ENCODE measurements at places on chromosomes 16 and 17. TPM values are rescaled to one million over a fixed set of nuclear protein-coding genes. Genes with fewer than 3 reads are reported as not detected.

SLFN11 gene
- 10.1 TPM for total RNA-seq

CLEC16A gene
- 22.6 TPM for total RNA-seq

DNA sequence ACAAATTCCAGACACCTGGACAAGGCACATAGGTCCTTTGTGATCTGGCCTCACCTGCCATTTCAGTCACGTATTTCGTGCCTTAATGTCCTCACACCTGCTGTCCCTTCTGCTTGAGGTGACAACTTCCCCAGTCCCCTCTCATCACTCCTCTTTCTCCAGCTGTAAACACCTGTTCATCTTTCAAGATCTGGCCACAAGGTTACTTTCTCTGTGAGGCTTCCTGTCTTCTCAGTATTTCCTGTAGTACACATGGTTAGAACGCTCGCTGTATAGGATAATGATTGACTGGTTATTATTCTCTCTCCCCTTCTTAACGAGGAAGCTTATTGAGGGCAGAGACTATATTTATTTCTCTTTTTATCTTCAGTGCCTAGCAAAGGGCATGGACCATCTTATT is 74.5 kb upstream of the PMFBP1 start:
- no peaks in the 10 kb centered on the region for H3K27me3 ChIP-seq
- H3K36me3 ChIP-seq, result no peaks in the 10 kb centered on the region
- no peak overlapping the region for H3K4me3 ChIP-seq
- no peak for DNase-seq

DNA sequence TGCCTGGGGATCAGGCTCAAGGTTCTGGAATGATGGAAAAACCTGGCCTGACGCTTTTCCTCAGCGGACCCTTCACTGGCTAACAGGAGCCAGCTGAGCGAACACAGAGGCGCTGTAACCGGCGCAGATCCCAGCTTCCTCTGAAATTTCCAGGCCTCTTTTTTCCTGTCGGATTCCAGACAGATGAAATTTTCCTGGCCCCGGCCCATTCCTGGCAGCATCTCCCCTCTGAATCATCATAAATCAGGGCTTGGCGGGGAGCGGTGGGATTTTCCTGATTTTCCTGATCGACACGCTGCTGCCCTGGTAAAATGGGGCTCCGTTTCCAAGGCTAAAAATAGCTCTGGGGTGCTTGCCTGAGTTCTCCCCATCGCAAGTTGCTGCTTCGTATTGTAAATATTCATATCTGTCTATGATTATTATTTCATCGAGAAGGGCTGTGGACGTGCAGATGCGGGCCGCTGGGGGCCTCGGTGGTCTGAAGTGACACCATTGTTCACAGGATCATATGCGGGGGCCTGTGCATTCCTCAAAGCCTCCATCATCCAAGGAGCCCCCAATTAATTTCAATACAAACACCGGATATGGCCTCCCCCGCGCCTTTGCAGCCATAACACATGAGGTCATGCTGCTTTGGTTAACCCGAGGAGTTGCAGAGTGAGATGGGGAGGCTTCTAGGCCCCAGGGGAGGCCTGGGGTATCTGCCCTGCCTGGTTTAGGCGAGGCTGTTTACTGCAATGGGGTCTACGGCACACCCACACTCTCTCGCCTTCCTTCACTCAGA is 45.8 kb upstream of the ETV4 start:
- H3K4me3 ChIP-seq, result no peak overlapping the region
- H3K4me1 ChIP-seq, result no peaks in the 10 kb centered on the region
- H3K27ac ChIP-seq, result peak overlapping the region; percentile 61
- no peak for DNase-seq
- no peaks in the 10 kb centered on the region for H3K27me3 ChIP-seq
- no peaks in the 10 kb centered on the region for H3K36me3 ChIP-seq

- H3K4me3 ChIP-seq, result no peak overlapping the region
- H3K36me3 ChIP-seq, result peaks cover 58% of the 10 kb centered on the region
- H3K4me1 ChIP-seq, result peaks cover 3% of the 10 kb centered on the region
- no peak overlapping the region for H3K27ac ChIP-seq
Observed at GRCh38 chr17:78082988-78083387, 45.6 kb downstream of the TMC6 start.
